Stimulated activated CD4-positive, alpha-beta T cell treated with anti-CD3 and anti-CD28 coated beads, TNF-alpha, amount 100 ng/mL, for 24 hours (primary cell): ENCODE measurements at places on chromosomes 5 and 9.

- DNase-seq, result no peak
These were observed 678.8 kb upstream of the KLF4 start for GRCh38 chr9:108168236-108168850.

DNA sequence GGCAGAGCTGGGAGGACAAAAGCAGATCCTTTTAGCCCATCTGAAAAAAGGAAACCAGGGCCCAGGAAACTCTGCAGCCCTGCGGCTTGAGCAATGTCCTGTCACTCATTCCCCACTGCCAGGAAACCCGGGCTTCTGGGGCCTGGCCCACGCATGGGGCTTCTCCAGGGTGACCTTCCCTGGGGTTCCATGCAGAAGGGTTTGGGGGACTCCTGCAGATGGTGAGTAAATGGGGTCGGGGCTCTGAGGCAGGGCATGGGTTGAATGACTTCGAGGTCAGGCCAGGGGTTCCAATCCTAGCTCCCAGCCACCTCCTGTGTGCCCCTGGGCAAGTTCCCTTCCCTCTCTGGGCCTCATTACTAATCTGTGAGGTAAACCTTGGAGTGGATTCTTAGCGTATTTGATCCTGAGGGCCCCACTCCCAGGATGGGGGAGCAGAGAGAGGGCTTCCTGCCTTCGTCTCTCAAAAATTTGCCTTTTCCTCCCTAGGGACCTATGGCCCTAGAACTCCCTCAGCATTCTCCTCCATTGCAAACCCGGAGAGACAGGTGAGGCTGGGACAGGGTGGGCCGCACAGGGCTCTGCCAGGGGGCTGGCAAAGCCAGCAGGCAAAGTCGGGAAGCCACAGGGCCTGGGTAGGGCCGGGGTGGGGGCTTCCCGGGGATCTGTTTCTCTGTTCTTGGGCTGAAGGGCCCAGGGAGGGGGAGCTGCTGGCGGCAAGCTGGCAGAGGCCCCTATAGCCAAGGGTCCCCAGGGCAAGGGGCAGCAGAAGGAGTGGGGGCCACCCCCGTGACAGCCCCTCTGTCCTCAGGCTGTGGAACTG is 25.8 kb downstream of the ADGRD2 start:
- DNase-seq, result no peak

DNA sequence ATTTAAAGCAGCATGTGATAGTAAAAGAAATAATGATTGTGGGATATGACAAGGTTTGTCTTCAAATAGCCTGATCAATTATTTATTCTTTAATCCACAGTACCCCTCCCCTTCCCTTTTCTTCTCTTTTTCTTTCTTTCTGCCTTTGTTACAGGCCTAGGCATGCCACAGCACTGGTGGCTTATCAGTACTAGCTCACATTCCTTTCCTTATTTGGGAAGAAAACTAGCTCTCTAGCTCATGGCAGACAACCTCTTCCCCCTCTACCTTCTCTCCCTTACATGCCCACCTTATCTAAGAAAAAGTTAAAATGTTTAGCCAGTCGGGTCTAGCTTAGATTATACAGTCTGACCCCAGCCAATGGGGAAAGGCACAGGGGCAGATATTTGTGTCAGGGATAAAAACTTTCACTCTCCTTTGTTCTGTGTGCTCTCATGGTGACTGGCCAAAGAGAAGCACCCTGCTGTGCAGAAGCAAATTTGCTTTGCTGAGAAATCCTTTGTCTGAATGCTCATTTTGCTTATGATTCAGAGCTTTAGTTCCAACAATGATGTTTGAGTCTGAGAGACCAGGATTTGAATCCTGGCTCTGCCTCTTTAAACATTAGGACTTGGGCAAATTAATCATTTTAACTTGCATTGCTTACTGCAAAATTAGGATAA is 75.8 kb upstream of the CDH12 start:
- DNase-seq, result no peak

DNA sequence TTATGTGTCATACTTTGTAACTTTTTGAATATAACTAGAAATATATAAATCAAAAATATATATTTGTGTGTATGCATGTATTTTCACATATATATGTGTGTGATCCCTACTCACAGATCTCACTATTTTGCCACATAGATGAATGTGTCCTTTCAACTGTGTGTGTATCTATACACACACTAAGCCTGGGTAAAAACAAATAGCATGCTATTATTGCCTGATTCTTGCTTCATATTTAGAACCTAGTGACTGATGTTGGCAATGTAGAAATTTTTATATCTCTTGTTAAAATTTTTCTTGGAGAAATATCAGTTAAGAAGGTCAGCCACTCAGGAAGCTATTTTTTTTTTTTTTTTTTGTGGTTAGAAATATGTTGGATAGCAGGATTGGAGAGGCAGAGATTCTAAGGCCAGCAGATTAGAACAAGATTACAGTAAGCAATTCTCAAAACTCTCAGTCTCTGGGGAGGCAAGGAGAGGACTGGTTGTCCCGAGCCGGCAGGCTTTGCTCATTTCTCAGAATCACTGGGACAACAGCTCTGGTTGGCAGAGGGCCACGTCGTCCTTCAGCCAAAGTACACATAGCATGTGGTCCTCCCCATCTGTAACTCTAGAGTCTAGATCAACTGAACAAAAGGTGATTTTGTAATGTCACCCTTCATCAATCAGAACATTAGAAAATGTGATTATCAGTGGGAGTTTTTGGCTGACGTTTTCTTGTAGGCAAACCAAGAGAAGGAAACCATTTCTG is 19.7 kb downstream of the C6 start:
- no peak for DNase-seq

DNA sequence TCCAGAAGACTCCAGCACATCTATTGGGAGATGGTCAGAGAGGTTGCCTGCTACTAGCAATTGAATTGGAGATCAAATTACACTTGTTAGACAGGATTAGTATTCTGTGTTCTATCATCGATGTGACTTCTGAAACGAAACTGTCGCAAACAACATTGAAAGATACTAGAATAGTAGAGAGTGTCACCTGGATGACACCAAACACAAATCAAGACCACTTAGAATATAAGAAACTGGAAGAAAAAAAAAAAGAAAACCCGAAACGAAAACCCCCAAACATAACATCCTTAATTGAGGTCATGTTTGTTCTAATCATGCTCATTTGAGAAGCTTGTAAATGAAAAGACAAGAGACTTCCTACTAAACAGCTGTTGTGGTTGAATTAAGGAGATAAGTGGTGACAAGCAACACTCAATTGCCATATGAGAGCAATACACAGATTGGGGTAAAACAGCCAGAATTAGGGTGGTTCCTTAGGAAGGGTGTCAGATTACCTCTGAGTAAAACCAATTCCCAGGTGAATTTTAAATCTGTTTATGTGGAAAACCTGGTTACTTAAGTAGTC is 97.6 kb downstream of the BASP1 start:
- DNase-seq, result no peak

- no peak for DNase-seq
These were observed 318.7 kb downstream of the TLE1 start for GRCh38 chr9:81370650-81371049.

- DNase-seq, result no peak
These were observed 444.6 kb upstream of the MEF2C start for GRCh38 chr5:89327608-89328007.

- no peak for DNase-seq
These were observed 51.3 kb upstream of the RNF130 start for GRCh38 chr5:180122875-180123274.

DNA sequence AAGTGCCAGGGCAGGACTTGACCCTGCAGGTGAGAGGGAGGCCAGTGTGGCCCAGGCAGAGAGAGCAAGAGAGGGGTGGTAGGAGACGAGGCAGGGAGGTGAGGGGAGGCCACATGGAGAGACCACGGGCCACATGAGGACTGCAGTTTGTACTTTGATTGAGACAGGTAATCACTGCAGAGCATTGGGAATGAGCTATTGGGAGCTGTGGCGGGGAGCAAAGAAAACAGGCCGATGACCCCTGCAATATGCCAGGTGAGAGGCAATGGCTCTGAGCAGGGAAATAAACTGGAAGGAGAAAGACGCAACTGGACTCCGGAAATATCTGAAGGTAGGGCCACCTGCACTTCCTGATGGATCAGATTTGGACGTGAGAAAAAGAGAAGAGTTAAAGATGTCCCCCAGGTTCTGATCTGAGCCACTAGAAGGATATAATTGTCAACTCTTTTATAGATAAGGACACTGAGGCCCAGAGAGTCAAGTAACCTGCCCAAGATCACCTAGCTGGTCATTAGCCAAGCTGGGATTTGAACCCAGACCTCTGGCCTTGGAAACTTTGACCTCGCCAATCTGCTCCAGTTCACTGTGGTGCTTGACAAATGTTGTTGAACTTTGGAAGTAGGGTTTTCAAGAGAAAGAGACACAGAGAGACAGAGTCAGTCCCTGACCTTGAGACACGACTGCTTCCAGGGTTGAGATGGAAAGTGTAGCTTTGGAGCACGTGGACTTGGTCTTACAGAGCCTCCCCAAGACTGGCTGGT is 42.3 kb downstream of the DUSP1 start:
- no peak for DNase-seq

- DNase-seq, result no peak
These were observed 155.6 kb downstream of the PHF2 start for GRCh38 chr9:93731963-93732362.

GRCh38 chr5:59020611-59021285 is 437.9 kb downstream of the RAB3C start:
- no peak for DNase-seq

GRCh38 chr5:10689391-10690081 is 71.5 kb downstream of the DAP start:
- peak; percentile 19 for DNase-seq

GRCh38 chr9:108269371-108269770 is 586.4 kb downstream of the ACTL7B start:
- DNase-seq, result no peak

DNA sequence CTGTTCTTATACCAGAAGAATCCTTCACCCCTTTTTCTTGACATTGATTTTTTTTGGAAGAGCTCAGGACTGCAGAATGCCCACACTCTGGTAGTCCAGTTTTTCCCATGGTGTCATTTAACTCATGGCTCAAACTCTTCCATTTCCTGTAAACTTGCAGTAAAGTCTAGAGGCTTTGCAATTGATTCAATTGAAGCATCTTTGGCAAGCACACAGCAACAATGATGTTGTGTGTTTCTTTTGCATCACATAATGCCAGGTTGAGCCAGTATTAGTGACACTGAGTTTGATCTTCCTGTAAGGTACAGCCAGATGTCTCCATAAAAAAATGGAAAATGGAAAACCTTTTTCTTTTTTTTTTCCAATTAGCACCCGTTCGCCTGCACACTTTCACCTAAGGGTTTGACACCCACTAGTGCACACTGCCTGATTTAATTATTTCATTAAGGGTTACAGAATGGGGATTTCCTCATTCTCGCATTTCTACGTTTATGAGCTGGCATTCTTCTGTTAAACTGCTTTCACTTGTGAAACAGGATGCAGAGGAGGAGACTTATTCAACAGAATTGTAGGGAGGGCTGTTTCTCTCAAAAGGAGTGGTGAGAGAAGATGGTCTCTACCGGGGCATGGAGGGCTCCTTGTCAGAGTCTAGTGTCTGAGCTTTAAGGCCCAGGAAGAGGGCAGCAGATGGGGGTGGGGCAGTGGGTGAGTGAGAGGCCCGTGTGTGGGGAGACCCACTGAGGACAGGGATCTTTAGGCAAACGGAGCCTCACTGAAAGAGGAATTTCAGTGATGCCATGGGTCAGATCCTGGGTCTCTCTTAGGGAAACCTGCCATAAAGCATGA is 2.2 kb upstream of the S1PR3 start:
- no peak for DNase-seq

DNA sequence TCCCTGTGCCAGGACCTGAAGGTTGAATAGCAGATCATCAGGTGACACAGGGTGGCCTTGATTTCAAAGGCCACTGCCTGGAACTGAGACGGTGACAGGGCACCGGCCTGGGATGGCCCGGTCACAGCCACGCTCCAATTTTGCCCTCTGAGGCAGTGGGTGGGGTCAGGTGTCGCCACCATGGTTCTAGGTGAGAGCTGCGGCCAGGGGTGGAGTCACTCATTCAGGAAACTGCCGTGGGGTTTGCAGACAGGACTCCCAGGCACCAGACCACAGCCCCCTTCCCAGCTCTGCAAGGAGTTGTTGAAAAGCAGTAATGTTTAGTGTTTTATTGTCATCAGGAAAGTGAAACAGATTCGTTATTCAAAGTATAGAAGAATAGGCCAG is 17.3 kb upstream of the RNU6ATAC start:
- no peak for DNase-seq

GRCh38 chr5:33671700-33672291 is 220.0 kb downstream of the ADAMTS12 start:
- DNase-seq, result no peak

DNA sequence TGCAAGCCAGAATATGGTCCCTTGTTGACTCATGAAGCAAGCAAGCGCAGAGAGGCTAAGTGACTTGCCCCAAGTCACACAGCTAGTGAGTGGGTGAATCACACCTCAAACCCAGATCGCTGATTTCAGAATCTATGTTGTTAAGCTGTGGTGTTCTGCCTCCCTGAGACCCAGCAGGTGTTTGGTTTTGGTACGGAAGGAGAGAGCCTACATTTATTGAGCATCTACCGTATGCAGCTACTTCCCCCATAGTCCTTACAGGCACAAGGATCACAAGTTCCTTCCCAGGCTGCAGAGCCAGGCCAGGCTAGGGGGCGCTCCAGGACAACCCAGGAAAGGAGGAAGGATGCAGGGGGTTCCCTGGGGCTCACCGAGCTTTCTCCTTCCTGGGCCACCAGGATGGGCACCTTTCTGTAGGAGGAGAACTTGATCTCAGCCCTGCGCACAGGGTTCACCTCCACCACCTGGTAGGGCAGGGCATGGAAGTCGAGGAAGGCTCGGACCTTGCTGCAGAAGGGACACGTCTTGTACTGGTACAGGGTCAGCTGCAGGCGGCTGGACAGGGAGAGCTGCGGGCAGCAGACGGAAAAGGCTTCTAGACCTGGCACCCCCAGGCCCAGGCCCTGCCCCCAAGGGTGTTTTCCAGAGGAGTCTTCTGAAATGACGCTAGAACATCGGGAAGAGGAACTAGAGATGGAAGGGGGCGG is 2.5 kb downstream of the PTGES2 start:
- peak; percentile 40 for DNase-seq

DNA sequence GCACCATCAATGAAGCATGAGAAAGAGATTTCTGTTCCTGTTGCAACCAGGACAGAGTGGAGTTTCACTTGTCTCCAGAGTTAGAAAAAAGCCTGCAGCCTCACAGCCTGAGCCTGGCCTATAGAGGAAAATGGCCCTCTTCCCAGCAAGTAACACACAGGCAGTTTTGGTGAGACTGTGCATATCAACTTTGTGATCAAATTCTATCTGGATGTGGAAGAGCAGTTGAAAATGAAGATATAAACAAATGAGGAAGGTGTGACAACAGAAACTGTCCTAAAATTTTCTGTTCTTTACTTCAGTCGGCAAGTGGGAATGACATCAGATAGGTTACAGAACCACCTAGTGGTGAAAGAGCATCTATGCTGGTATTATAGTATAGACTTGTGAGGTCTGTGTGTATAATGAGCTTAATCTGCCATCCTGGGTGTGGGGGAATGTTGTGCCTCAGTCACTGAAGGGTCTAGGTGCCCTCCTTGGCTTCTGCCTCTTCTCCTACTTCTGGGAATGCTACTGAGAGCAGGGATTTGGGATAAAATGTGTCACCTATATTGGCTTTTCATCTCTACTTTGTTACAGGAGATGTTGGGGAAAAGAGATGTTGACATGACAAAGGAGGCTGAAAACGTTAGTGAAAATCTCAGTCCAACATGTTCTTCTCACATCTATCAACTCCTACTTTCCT is 28.2 kb downstream of the YIPF5 start:
- no peak for DNase-seq

- no peak for DNase-seq
These were observed 179.6 kb downstream of the MLLT3 start for GRCh38 chr9:20442461-20443319.

- no peak for DNase-seq
These were observed 78.3 kb downstream of the FNIP1 start for GRCh38 chr5:131718487-131719014.
